Right forelimb (tissue), 1 donor: ENCODE measurements at places on chromosomes 5 and 9.

DNA sequence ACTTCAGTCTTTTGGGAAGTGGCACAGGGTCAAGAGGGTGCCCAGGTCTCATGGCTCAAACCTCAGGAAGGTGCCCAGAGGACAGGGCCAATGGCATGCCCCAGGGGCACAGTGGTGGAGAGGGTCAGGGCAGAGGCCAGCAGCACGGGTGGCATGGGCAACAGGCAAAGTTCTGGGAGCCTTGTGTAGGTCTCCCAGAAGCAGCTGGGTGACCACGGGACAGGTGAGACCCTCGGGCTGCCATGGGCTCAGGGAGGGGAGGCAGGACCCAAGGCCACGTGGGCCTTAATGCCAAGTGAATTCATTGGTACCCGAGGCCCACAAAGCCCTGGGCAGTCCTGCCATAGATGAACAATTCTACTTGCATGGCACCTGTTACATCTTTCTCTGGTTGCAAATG is 72.4 kb upstream of the ADAMTS2 start:
- DNase-seq = no peak

DNA sequence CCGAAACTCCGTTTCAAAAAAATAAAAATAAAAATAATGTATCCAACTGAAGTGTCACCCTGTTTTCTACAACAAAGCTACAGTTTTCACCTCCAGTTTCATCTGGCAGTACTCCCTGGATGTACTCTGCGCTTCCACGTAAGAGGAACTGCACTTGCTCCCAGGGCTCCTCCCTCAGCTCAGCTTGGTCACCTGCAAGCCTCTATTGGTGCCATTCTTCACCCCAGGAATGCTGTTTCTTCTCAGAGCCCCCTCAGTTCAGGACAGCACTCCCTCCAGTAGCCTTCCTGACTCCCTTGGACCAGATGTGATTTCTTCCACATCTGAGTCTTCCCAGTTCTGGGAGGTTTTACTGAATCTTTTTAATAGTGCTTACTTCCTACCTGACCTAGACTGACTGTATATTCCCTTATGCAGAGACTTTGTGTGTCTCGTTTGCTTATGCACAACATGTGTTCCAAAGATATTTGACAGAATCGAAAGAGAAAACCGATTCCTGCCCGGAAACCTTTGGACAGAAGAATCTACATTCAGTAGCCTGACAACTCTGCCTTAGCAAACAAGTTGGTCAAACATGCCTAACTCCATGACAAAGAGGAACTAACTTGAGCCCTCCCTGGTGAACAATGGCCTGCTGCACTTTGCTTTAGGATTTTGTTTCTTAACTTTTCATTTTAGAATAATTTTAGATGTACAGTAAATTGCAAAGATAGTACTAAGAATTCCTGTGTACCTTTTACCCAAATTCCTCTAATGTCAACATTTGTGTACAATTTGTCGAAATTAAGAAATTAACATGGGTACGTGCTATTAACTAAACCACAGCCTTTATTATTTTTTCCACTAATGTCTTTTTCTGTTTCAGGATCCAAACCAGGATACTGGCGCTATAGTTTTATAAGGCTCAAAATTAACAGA is 814 bp downstream of the CCDC125 start:
- no peak for DNase-seq

DNA sequence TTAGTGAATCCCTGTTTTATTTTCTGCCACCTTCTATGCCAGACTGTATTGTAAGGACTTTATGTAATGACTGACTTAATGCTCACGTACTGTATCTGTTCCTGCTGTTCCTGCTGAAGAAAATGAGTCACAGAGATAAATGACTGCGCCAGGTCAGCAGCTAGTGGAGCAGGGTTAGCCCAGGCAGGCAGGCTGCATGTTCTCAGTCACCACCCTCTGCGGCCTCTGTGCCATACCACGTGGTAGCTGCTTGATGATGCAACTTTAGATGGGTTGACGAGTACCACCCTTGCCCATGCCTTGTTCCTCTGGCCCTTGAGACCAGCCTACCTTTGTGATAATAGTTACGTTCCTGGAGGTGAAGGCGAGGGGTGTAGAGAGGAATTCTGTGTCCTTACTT is 161.9 kb downstream of the TRIO start:
- DNase-seq = no peak

GRCh38 chr5:109644829-109645228 is 44.9 kb upstream of the MAN2A1 start:
- no peak for DNase-seq

DNA sequence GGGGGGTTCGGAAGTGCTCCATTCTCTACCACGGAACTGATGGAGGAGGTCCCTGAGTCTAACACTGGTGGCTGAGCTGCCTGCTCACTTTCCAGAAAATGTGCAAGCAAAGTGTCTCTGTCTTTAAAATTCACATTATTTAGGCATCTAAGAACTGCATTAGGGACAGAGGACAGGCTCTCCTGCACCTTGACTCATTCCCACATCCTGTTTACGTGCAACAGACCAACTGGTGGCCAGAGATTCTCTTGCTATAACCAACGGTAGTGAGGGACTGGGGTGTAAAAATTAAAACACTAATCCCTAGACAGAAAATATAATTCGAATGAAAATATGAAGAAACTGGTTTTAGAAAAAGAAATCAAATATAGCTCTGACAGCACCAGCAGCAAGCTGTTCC is 320.9 kb downstream of the IRX2 start:
- no peak for DNase-seq

GRCh38 chr9:126690431-126691051 is 76.8 kb downstream of the LMX1B start:
- DNase-seq = no peak

DNA sequence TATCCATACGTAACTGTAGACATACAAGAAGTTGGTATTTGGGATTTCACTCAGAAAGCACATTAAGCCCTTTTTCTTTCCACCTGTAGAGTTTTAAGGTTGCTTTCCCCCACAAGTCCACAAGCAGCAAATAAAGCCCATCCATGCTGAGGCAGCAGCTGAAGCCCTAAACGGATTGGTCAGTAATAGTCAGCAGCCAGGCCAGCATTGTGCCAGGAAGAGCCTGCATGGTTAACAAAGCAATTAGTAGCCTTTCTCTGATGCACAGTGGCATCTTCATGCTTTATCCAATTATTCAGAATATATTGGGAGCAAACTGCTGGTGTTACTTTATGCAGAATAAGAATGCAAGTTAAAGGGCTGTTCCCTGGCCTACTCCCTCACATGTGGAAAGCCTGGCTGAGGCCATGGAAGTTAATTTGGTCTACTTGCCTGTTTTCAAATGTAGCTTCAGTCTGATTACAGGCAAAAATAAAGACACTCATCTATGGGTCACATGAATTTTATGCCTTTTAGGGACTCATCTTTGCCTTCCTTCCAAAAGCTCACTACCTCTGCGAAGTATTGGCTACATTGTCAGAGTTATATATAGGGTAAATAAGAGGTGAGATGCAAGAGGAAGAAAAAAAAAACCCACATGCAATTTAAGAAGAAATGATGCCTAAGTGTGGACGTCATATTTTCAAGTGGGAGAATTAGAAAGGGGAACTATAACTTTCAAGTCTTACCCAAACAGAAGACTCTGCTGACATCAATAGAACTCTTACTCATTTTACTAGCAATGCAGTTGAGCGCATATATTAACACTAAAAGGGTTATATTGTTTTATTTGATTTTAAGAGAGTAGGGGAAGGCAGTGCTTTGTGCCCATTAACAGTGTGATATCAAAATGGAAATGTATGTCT is 15.9 kb downstream of the EBF1 start:
- DNase-seq = no peak

DNA sequence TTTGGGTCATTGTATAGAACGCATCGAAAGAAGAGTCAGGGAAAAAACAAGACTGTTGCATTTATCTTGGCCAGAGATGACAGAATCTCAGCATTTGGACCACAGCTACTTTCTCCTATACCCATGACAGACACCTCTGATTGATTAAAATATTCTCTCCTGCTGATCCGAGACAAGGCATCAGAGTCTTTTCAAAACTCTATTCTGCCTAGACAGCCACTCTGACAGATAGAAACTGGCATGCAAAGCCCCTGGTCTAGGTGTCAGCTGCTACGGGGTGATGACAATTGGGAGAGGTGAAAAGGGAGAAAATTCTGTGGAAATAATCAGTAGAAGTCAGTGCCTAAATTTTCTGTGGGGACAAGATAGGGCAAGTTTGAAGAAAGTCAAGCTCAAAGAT is 152.2 kb downstream of the PIK3R1 start:
- no peak for DNase-seq

DNA sequence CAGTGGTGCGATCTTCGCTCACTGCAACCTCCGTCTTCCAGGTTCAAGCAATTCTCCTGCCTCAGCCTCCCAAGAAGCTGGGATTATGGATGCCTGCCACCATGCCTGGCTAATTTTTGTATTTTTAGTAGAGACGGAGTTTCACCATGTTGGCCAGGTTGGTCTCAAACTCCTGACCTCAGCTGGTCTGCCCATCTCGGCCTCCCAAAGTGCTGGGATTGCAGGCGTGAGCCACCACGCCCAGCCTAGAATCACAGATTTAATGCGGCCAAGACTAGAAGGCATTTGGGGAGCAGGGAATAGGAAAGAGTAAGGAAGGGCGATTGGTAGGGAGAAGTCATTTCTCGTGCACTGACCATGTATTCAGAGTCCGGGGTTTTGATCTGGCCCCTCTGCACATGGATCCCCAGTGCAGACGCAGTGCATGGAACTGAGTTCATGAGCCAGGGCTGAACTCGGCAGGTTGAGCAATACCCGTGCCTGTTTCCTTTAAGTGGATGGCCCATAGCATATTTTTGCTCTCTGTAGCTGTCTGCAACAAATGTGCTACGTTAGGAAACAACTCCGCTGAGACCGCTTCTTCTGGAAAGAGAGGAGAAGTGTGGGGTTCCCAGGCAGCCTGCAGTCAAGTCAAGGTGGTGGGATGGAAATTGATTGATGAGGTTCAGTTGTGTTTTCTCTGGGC is 3.4 kb upstream of the HMCN2 start:
- no peak for DNase-seq

DNA sequence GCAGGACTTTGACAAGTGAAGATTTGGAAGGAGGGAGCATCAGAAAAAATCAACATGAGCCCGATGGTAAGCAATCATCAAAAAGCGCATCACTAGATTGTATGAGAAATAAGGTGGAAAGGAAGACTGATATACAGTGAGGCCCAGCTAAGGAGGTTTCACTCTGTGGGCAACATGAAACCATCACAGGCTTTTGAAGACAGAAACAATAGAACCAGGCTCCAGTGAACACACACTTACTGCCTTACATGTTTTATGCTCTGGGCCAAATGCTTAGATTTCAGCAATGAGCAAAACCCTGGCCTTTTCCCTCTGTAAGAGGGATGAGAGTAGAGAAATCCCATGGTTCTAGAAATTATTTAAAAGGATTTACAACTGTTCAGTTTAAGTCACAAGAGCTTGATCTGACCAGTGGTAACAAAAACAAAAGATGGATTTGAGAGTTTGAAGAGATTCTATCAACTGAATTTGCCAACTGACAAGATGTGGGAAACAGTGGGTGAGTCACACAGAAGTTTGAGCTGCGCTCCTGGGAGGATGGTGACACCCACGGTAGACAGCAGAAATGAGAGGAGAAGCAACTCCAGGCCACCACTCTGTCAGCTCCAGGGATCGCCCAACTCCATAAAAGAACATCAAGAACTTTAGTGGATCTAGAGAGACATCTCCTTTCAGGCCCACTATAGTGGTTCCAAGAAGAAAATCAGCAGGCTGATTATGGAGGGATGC is 261.8 kb downstream of the MCTP1 start:
- no peak for DNase-seq

GRCh38 chr5:150523472-150524350 is 15.8 kb downstream of the NDST1 start:
- peak; percentile 53 for DNase-seq

- no peak for DNase-seq
These were observed 13.6 kb downstream of the SLF1 start for GRCh38 chr5:94632024-94632423.

DNA sequence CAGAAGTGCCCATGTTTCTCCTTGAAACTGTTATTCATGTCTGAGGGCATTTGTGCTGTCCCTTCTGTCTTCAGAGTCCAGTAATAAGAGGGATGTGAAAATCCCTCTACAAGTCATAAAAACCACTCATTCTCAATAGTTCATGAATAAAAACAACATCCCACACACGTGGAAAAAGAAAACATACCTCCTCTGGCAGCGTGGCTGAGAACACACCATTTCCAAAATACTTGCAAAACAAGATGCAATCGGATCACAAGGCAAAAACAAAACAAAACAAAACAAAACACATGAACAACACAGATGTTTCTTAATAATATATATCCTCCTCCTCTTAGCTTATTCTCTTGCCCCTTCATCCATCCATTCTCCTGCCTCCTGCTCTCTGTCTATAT is 71.0 kb upstream of the EQTN start:
- DNase-seq = no peak

DNA sequence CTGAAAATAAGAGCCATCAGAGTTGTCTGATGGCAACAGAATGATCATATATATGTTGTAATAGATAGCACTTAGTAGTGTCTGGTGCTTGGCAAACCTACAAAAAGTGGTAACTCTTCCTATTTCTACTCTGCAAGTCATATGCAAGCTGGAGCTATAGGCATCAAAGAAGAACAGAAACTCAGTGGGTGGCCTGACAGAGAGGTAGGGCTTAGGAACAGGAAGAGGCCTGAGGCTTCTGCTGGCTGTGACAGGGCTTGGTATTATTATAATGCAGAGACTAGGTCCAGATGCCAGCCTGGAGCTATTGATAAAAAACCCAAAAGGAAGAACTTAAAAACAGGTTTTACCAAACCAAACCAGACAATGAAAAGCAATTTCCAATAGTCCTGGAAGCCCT is 4.4 kb upstream of the DIAPH1 start:
- DNase-seq = no peak

- no peak for DNase-seq
These were observed 127.6 kb downstream of the SLIT3 start for GRCh38 chr5:169173372-169173771.

DNA sequence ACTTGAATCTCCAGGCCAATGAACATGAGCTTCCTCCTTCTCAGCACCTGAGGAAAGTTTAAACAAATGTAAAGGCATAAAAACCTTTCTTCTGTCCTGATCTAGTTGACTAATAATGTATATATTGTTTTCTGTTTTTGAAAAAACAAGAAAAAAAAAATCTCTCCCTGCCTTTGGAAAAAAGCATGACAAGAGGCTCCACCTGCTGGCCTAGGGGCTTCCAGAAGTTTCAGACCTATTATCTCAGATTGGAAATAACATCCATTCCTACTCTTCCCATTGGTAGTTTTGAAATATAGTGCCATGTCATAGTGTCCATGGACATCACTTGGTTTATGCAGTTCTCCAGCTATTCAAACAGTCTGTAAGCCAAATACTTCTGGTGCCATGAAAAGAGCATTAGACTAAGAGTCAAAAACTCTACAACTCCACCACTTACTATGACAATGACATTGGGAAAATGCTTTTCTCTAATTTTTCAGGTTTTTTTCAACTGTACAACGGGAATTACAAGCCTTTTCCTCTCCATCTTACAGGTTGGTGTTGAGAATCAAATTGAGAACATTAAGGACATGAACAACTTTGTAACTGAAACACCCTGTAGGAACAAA is 409.6 kb upstream of the MPDZ start:
- DNase-seq = no peak

GRCh38 chr9:70079417-70080037 is 35.9 kb downstream of the MAMDC2 start:
- no peak for DNase-seq

- no peak for DNase-seq
These were observed 2.9 kb downstream of the ZFAND5 start for GRCh38 chr9:72362118-72362531.
